ENCODE measurements at places on chromosomes 16 and 17. TPM values are rescaled to one million over a fixed set of nuclear protein-coding genes. Genes with fewer than 3 reads are reported as not detected.

DNA sequence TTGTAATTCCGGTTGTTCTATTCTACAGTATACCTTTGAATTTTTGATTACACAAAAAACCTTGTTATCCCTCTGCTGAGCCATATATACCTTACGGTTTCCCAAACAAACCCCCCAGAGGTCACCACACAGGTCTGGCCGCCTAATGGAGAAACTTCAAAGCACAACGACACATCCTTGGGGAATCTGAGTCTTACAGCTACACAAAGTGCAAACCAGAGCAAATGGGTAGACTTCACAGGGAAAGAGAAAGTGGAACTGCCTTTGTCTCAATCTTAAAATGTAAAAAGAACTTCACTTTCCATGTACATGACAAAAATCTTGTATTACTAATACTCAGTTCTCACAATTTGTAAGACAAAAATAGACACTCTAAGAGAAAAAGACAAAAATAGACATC is 2.7 kb downstream of the FBXO31 start:
- DNase-seq, result peak; percentile 64
- H3K36me3 ChIP-seq, result no peaks in the 10 kb centered on the region
- peak overlapping the region; percentile 89 for H3K27ac ChIP-seq
- no peaks in the 10 kb centered on the region for H3K27me3 ChIP-seq
- H3K4me3 ChIP-seq, result peak overlapping the region; percentile 81

- no peaks in the 10 kb centered on the region for H3K36me3 ChIP-seq
- H3K4me3 ChIP-seq, result no peak overlapping the region
- no peaks in the 10 kb centered on the region for H3K27me3 ChIP-seq
- H3K27ac ChIP-seq, result no peak overlapping the region
- no peak for DNase-seq
- H3K4me1 ChIP-seq, result no peaks in the 10 kb centered on the region
Measured at GRCh38 chr16:616733-617586, 13.8 kb upstream of the WFIKKN1 start.

DNA sequence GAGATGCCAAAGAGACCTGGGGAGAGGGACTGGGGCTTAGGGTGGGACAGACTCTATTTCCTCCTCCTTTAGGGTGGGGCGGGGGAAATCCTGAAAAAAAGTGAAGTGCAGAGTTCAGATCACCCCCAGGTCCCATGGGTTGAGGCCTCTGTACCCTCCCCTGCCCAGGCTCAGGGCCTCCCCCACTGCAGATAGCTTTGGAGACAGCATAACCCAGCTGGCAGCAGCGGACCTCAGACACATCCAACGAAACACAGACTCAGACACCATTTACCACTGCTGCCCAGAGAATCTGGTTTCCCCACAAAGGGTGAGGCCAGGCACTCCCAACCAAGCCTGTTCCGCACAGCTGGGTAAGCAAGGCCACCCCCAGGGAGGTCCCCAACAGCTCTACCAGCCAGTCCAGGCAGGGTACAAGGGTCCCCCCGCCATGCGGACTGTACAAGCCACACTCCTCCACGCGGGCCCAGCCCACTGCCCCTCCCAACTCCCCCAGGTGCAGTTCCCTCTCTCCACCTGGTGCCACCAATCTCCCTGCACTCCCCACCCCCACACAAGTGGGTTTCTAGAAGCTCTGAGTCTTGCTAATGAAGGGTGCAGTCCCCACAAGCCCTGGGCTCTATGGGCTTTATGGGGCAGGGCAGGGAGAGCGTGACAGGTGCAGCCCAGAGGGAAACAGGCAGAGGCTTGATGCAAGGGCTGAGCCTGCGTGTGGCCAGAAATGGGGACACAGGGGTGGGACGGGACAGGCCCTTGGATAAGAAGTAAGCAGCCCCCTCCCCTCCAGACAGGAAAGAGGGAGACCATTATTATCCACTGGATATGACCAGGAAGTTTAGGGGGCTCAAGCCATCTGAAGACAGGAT is 8.9 kb downstream of the RHBDF2 start:
- H3K4me3 ChIP-seq, result no peak overlapping the region
- peaks cover 8% of the 10 kb centered on the region for H3K4me1 ChIP-seq
- H3K27me3 ChIP-seq, result no peaks in the 10 kb centered on the region
- DNase-seq, result no peak

DNA sequence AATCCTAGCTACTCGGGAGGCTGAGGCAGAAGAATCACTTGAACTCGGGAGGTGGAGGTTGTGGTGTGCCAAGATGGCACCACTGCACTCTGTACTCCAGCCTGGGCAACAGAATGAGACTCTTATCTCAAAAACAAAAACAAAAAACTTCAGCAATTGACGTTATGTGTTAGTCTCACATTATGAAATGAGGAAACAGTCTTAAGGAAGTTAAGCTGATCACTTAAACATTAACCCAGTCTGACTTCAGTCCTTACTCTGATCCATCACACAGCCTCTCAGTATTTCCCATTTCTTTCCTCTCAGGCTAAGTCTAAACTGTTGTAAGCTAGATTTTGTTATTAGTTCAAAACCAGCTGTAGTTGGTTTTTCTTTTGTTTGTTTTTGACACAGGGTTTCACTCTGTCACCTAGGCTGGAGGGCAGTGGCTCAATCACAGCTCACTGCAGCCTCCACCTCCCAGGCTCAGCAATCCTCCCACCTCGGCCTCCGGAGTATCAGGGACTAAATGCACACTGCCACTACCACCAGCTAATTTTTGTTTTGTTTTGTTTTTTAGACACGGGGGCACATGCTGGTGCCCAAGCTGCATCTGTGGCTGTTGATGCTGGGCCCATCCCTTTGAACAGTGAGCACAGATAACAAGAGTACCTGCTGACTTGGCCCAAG is 6.3 kb downstream of the JPT1 start:
- H3K4me3 ChIP-seq, result no peak overlapping the region
- H3K27me3 ChIP-seq, result no peaks in the 10 kb centered on the region
- H3K36me3 ChIP-seq, result peaks cover 13% of the 10 kb centered on the region
- peaks cover 15% of the 10 kb centered on the region for H3K4me1 ChIP-seq
- no peak for DNase-seq

DNA sequence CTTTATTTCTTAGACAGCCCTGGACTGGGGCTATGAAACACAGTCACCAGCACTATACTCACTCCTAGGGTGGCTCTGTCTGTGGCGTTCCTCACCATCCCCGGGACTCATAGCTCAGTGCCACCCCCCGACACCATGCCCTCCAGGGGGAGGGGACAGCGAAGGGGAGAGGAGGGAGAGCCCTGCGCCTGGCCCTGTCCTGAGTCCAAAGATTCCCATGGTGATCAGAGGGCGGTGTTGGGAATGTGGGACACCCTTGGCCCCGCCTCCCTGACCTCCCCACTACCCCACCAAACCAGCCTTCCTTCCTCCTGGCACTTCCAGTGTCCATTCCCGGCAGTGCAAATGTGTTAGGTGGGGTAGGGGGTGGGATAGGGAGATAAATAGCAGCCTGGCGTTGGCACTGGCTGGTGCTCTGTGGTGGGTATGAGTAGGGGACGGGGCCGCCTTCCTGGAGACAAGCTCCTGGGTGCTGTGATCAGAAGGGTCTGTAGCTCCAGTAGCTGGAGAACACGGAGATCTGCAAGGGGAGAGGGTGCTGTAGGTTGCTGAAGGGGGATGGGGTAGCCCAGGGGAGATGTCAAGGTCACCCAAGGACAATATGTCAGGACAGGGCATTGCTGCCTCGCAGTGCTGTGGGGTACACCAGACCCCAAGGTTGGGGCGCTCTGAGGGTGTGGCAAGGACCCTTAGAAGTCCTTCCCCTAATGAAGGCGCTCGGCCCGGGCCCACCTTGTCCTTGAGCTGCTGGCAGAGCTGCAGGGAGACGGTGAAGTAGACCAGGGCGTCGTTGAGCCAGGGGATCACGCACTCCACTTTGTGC is 2.0 kb downstream of the SMIM22 start:
- H3K36me3 ChIP-seq, result no peaks in the 10 kb centered on the region
- no peaks in the 10 kb centered on the region for H3K27me3 ChIP-seq
- DNase-seq, result no peak

- no peak overlapping the region for H3K27ac ChIP-seq
- peaks cover 11% of the 10 kb centered on the region for H3K4me1 ChIP-seq
- peaks cover 15% of the 10 kb centered on the region for H3K27me3 ChIP-seq
- no peaks in the 10 kb centered on the region for H3K36me3 ChIP-seq
- DNase-seq, result no peak
- H3K4me3 ChIP-seq, result no peak overlapping the region
Measured at GRCh38 chr17:77798031-77798430, 160.5 kb upstream of the TNRC6C start.

KRT9 gene
- not detected for total RNA-seq

GRCh38 chr16:65480281-65481091 is 358.6 kb upstream of the CDH11 start:
- DNase-seq, result no peak
- no peak overlapping the region for H3K4me3 ChIP-seq
- no peaks in the 10 kb centered on the region for H3K4me1 ChIP-seq
- no peaks in the 10 kb centered on the region for H3K36me3 ChIP-seq
- no peaks in the 10 kb centered on the region for H3K27me3 ChIP-seq

DNA sequence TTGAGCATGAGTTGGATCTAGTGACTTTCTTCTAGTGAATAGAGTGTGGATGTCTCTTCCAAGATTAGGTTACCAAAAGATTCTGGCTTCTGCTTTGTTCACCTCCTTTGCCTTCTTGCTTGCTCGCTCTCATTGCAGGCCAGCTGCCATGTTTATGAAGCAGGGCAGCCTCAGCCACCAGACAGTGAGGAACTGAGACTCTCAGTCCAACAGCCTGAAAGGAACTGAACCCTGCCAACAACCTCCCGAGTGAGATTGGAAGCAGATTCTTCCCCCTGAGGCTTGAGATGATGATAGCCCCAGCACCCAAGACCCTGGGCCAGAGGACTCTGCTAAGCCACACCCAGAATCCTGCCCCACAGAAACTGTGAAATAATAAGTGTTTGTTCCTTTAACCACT is 48.4 kb downstream of the NOG start:
- no peak for DNase-seq
- no peak overlapping the region for H3K4me3 ChIP-seq
- H3K27me3 ChIP-seq, result peaks cover 18% of the 10 kb centered on the region
- no peaks in the 10 kb centered on the region for H3K36me3 ChIP-seq
- no peaks in the 10 kb centered on the region for H3K4me1 ChIP-seq
- no peak overlapping the region for H3K27ac ChIP-seq

DNA sequence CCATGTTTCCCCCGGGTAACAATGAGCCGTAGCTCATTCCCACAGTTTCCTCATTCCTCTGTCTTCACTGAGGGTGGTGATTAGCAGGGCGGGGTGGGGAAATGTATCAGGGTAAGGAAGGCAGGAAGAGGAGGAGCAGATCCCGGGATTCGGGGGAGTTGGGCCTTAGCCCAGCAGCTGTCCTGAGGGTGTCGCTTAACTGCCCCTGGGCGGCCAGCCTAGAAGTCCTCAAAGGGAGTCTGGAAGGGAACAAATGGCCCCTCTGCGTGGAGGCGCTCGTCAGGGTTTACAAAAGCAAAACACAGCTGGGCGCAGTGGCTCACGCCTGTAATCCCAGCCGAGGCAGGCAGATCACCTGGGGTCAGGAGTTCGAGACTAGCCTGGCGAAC is 14.3 kb downstream of the MLYCD start:
- no peak overlapping the region for H3K27ac ChIP-seq
- peaks cover 9% of the 10 kb centered on the region for H3K36me3 ChIP-seq
- no peaks in the 10 kb centered on the region for H3K4me1 ChIP-seq
- no peak overlapping the region for H3K4me3 ChIP-seq
- no peak for DNase-seq

LRRC36 gene
- not detected for total RNA-seq

SEC14L5 gene
- not detected for total RNA-seq

DNA sequence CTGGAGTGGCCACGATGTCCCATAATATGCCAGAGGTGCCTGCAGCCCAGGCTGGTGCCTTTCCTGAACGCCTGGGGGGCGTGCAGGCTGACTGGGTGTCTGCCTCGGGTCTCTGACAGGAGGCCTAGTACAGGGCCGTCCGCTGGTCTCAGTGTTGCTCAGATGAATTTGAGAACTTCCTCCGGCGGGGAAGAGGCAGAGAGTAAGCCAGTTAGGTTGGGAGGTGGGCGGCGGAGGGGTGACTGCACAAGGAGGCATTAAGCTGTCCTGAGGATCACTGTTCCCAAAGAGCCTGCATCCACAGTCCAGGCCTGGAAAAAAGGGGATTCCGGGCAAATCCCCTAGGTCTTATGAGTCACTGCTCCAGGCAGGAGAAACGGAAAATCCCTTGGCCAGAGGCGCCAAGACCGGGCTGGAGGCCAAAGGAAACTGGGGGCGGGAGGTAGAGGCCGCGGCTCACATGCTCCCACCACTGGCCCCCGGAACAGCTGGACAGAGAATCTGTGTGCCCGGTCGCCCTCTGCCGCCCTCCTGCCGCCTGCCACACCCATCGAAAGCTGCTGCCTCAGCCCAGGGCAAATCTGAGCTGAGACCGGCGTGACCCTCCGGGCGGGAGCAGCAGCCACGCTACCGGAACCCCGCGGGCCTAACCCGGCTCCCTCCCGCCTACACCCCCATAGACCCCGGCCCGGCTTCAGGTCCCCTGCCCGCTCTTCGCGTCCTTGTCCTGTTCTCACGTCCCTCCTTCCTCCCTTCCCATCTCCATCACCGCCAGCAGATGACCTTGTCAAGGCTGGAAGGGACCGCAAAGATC is 1.2 kb downstream of the TRIM47 start:
- H3K27ac ChIP-seq, result peak overlapping the region; percentile 41
- peaks cover 30% of the 10 kb centered on the region for H3K4me1 ChIP-seq
- H3K27me3 ChIP-seq, result peaks cover 12% of the 10 kb centered on the region
- DNase-seq, result peak; percentile 94
- no peaks in the 10 kb centered on the region for H3K36me3 ChIP-seq
- H3K4me3 ChIP-seq, result peak overlapping the region; percentile 63

GPR179 gene
- total RNA-seq, result not detected

- no peaks in the 10 kb centered on the region for H3K27me3 ChIP-seq
- peaks cover 20% of the 10 kb centered on the region for H3K4me1 ChIP-seq
- DNase-seq, result peak; percentile 75
- H3K36me3 ChIP-seq, result peaks cover 88% of the 10 kb centered on the region
Measured at GRCh38 chr16:30710971-30711370, 12.0 kb downstream of the SRCAP start.

CDK5RAP3 gene
- total RNA-seq, result 61.7 TPM

TBX2 gene
- total RNA-seq, result 11.1 TPM

KIF2B gene
- total RNA-seq, result not detected
